ENCODE measurements at places on chromosomes 4 and X.

DNA sequence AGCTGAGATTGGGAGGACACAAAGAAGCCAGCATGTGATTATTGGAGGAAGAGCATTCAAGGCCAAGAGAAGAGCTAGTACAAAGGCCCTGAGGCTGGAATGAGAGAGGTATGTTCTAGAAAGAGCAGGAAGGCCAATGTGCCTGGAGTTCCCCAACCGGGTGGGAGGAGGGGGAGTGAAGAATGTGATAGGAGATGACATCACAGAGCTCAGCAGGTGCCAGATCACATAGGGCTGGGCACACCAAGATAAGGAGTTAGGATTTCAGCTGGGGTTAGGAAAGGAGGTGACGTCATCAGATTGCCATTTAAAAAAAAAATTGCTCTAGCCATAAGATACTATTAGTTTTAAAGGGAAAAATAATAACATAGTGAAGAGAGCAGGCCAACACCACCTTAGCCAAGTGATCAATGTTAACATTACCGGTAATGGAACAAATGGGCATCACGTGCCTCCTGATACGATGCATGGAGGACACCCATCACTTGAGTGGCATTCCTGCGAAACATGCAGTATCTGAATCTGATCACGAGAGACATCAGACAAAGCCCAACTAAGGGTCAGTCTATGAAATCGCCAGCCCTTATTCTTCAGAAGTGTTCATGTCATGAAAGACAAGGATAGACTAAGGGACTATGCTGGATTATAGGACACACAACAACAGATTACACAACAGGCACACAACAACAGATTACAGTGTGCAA lies 344.3 kb downstream of the BCOR start:
- DNase-seq: no peak

- peak; percentile 16 for DNase-seq
Measured at GRCh38 chr4:180028682-180029081, 2214.5 kb upstream of the TENM3 start.

DNA sequence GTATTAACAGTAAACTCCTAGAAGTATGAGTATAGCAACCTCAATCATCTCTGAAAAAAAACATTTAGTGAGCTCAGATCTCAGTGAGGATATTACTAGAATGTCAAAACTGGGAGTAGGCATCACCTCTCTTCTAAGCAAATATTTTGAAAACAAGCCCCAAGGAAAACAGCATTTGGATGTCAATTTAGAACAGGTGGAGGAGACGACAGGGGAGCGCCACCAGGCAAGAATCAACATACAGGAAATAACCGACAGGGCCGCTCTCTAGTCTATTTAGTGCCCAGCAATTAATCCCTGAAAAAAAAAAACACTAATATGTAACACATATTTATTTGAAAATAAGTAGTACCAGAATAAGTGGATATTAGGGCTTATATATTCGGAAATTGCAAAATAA lies 940.3 kb upstream of the ADGRL3 start:
- no peak for DNase-seq

- no peak for DNase-seq
Measured at GRCh38 chr4:105075045-105075444, 71.6 kb upstream of the TET2 start.

DNA sequence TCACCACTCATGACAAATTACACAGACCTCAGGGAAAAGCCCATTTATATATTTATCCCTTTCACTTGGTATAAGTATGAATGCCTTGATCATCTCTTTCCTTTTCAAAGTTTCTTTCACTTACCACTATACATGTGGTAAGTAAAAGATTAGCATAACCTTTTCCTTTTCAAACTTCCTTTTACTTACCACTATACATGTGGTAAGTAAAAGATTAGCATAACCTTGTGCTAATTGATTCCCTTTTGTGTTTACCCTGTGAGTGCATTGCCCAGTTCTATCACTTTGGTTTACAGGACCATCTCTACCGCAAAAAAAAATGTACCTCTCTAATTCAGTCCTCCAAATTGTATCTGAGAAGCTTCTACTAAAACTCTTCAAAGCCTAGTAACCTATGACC lies 32.7 kb upstream of the TCEANC start:
- DNase-seq: no peak

DNA sequence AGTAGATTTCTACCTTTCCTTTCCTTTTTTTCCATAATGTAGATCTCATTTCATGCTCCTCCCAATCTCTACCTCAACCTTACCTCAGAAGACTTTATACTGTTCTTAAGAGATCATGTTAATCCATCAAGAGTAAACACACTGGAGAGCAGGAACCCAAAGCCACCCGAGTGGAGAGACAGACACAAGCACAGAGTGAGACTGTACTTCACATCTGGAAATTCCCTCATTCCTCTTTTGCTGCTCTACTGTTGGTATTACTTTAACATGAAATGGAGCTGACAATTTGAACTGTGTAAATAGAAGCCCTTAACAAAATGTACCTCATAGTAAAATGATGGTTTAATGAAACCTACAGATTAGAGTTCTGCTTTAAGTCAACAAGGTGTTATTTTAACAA lies 105.7 kb upstream of the RASGEF1B start:
- no peak for DNase-seq
